CD8-positive, alpha-beta T cell (primary cell): ENCODE measurements at places on chromosomes 1 and 21. TPM values are rescaled to one million over a fixed set of nuclear protein-coding genes. Genes with fewer than 3 reads are reported as not detected.

GRCh38 chr1:218705391-218705790 is 360.3 kb downstream of the TGFB2 start:
- no peak for DNase-seq

- no peak for DNase-seq
Measured at GRCh38 chr21:44555200-44555875, 3.3 kb downstream of the KRTAP10-3 start.

DNA sequence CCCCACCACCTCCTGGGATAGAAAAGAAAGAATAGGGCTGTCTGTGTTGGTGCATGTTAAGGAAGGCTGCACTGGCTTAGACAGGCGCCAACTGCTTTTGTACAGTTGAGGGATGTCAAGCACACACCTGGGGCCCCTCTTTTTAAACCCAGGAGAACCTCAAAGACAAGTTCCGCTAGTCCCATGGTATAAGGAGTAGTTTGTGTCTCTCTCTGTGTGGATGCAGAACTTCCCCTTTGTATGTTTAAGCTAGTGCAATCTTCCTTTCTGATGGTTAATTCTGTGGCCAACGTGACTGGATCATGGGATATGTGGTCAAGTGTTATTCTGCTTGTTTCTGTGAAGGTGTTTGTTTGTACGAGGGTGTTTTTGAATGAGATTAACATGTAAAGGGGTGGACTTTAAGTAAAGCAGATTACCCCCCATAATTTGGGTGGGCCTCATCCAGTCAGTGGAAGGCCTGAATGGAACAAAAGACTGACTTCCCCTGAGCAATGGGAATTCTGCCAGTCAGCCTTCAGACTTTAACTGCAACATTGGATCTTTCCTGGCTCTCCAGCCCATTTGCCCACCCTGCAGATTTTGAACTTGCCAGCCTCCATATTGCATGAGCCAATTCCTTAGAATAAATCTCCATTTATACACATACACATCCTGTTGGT is 9.5 kb upstream of the DUSP10 start:
- DNase-seq: no peak

The UBXN10 gene
- total RNA-seq: 0.14 TPM

DNA sequence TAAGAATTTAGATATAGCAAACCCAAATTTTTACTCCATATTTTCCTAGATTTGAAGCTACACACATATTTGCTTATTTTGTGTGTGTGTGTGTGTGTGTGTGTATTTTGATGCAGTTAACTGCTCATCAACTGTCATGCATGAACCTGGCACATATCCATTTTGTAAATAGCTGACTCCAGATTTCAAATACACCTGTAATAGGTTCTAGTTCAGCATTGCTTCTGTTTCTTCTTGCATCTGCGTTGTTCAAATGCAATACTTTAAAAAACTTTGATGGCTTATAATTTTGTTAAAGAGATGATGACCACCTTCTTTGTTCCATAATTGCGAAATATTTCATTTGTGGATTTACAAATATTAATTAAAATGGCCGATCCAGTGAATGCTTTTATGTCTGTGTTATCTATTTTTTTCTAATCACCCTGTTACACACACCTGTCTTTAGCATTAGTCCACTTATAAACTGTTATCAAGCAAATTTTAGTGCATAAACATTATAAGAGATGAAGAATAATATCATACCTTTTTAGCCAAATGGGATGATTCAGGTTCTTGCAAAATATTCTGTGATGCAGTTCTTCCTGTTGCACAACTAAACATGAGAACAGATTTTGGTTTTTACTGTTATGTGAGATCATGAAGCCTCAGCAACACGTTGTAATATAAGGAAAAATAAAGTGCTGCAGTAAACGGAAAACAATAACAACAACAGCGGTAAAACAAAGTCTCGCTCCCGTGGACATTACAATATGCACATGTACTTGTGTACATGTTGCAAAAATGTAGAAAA is 12.7 kb upstream of the S100A11 start:
- DNase-seq: no peak

The UBAP2L gene
- 226 TPM for total RNA-seq

The LCE3E gene
- not detected for total RNA-seq

DNA sequence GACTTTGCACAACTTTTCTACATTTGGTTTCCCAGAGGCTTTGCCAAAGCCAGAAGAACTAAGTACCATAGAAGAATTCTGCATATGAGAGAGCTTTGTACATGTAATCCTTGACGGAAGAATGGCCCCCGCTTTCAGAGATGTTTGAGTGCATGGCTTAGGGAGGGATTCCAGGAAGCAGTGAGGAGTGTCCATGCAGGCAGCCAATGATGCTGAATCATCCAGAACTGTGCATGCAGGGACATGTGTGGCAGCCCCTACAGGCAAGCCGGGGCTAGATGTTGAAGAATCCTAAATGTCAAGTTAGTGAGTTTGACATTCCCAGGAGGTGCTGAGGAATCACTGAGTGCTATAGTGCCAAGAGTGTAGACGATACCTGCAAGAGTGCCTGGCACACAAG is 9.9 kb upstream of the HAO2 start:
- DNase-seq: no peak

The ADGRL4 gene
- not detected for total RNA-seq

- DNase-seq: no peak
Measured at GRCh38 chr1:84988588-84988987, 8.3 kb downstream of the MCOLN2 start.

GRCh38 chr1:46522969-46523320 is 28.5 kb downstream of the KNCN start:
- no peak for DNase-seq

The HHAT gene
- total RNA-seq: 2.9 TPM

DNA sequence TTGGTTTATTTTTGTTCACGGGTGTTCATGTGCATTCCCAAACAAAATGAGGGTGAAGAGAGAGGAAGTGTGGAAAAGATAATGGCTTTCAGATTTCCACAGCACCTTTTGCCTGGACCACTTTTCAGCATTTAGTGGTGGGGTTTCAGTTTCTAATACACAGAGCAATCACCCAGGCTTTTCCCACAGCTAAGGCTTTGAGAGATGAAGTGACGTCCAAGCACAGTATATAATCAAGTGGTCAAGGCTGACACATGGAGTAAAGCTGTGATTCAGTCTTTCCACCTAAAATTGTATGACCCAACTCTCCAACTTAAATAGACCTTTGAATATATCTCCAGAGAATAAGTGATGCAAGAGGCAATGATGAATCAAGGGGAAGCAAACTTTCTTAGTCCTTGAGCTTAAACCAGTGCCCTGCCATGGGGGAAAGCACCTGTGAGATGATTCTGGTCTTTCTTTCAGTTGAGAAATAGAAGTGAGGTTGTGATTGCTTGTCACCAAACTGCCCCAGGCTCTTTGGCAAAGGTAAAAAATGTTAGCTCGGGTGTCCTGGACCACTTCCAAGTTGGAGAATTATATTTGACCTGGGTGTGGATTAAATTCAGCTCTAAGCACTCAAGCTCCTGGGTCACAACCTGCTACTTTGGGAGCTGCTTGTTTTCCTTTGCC is 2.4 kb upstream of the PIK3R3 start:
- DNase-seq: no peak

- no peak for DNase-seq
Measured at GRCh38 chr21:26936641-26937040, 30.2 kb downstream of the ADAMTS5 start.

DNA sequence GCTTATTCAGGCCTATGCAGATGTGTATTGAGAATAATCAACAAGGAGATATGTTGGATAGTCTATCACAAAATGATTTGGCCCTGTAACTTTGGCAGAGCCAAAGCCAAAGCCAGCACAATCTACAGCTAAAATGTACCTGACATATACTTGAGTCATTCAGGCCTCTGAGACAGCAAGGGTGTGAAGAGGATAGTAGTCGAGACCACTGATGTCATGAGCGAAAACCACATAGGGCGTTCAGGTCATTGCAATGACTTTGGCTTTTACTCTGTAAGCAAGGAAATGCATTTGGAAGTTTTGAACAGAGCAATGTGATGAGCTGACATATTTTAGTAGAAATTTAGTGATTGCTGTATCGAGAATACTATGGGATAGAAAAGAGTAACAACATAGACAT is 579.6 kb downstream of the AMY1C start:
- DNase-seq: no peak

DNA sequence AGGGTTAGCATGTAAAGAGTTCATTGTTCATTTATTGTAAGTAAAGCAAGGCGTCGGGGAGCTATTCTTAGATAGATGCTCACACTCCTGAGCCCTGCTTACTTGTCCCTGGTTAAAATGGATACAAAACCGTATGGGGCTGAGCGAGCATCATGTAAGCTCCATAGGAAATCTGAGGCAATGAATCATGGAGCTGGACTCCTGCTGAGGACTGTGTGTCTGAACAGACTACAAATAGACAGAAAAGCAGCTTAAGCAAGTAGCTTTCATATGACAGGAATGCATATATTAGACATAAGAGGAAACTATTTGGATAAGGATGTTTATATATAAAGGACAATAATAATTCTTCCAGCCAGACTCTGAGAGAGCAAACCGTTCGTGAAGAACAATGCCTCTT is 604.9 kb upstream of the PTBP2 start:
- no peak for DNase-seq

The NES gene
- not detected for total RNA-seq
